ENCODE measurements at places on chromosomes 5 and 9.

- DNase-seq, result no peak
Observed at GRCh38 chr9:121853617-121854395, 202.4 kb downstream of the DAB2IP start.

DNA sequence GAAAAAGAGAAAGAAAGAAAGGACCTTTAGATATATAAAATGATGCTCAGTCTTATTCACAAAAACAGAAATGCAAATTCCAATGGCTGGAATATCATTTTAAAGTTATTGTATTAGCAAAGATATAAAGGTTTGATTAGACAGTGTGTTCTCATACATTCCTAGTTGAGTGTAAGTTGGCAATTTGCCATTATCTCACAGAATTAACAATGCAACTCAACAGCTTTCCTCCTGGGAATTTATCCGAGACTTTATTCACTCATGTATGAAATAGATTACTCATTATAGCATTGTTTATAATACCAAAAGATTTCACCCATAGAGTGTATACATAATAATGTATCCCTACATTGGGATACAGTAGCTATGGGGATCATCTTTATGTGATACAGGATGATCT, 27.1 kb upstream of the MLLT3 start:
- DNase-seq, result no peak

DNA sequence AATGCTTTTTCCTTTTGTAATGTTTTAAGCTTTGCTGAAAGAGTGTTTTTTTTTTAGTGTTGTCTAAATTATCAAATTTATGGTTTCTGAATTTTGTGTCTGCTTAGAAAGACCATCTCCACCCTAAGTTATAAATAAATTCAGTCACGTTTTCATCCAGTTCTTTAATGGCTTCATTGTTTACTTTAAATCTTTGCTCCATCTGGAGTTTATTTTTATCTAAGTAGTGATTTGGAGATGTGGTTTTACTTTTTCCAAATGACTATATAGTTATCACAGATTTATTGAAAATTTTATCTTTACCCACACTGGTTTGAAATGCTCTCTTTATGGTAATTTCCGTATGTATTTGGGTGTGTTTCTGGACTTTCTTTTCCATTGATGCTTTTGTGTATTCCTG, 577.2 kb upstream of the ZNF608 start:
- no peak for DNase-seq

GRCh38 chr5:30937070-30937469, 256.4 kb upstream of the CDH6 start:
- DNase-seq, result no peak

GRCh38 chr5:168851902-168852321, 272.7 kb upstream of the PANK3 start:
- DNase-seq, result no peak

DNA sequence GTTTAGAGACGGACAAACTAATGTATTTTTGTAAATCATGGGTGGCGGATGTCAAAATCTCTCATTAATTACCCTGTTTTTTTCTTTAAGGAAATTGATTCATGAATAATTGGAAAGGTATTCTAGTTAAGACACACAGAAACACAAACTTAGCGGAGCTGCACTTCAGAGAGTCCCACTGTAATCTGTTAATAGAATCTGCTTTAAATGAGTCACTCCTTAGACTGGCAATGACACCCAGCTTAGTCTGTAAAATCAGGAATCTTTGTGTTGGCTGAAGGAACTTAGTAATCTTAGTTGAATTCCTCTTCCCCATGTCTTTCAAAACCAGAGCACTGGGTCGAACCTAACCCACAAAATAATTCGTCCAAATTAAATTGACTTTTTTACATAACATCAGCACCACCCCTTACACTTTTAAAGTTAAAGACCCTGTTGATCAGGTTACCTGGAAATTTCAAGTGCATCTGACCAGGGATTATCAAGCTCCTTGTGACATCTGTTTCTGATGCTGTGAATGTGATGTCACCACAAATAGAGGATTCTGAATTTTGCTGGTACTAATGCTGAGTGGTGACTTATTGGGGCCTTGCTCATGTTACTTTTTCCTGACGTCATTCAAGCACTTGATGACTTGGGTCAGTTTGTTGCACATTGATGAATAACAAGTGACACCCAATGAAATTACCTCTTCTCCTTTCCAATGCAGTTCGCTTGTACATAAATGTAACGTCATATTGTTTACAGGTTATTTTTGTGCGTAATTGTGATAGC, 313.6 kb downstream of the KCTD16 start:
- no peak for DNase-seq

DNA sequence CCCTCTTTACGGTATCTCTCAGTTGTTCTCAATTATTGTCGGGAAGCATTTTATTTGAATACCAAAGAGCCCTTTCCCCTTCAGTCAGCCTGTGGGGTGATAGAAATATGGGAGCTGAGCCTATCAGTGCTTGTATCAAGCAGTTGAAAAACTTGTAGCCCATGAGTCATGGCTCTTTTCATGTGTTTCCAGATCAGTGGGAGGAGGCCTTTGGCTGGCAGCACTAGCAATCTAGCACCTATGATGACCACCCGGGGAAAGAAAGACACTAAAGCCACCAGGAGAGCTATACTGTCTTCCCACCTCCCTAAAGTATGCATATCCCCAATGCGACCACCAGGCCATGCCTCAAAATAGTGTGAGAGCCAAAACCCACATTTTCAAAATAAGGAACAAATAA, 696.9 kb upstream of the C9orf72 start:
- no peak for DNase-seq

DNA sequence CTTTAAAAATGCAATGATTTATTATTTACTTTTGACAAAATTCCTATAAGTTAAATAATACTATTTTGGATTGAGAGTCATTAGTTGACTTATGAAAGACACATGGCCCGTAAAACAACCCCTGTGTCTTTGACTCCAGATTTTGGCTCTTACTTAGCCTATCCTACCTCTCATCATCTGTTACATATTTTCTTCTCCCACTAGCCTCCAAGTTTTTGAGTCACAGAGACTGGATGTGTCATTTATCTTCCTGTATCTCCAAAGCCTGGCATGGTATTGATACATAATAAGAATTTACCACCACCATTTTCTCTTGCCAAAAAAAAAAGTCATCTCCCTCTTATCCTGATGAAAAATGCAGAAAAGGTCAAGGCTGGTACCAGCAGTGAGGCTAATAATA, 99.9 kb downstream of the GABRB2 start:
- DNase-seq, result no peak

All from T-helper 9 cell (primary cell).